ENCODE measurements at places on chromosomes 5 and 9. TPM values are rescaled to one million over a fixed set of nuclear protein-coding genes. Genes with fewer than 3 reads are reported as not detected.

PCDHGA7 gene
- total RNA-seq: 0.78 TPM

SEMA4D gene
- 6.3 TPM for total RNA-seq

F12 gene
- total RNA-seq: 21.8 TPM

GZMA gene
- total RNA-seq: not detected

RGS14 gene
- 5.8 TPM for total RNA-seq

BTNL8 gene
- total RNA-seq: not detected

OTP gene
- 0.07 TPM for total RNA-seq

GABRA6 gene
- not detected for total RNA-seq

WDR31 gene
- 1.1 TPM for total RNA-seq

ZDHHC11 gene
- total RNA-seq: 18.6 TPM

ZFP37 gene
- total RNA-seq: 1.6 TPM

PCDHGA1 gene
- total RNA-seq: 0.34 TPM

TNFSF15 gene
- total RNA-seq: 0.41 TPM
